ENCODE measurements at places on chromosomes 11 and 22.

- DNase-seq: no peak
Observed at GRCh38 chr11:103867481-103867880, 169.0 kb upstream of the DDI1 start.

- DNase-seq: no peak
Observed at GRCh38 chr11:110907629-110908028, 195.4 kb upstream of the ARHGAP20 start.

GRCh38 chr22:11307998-11308397, 4220.0 kb upstream of the OR11H1 start:
- no peak for DNase-seq

DNA sequence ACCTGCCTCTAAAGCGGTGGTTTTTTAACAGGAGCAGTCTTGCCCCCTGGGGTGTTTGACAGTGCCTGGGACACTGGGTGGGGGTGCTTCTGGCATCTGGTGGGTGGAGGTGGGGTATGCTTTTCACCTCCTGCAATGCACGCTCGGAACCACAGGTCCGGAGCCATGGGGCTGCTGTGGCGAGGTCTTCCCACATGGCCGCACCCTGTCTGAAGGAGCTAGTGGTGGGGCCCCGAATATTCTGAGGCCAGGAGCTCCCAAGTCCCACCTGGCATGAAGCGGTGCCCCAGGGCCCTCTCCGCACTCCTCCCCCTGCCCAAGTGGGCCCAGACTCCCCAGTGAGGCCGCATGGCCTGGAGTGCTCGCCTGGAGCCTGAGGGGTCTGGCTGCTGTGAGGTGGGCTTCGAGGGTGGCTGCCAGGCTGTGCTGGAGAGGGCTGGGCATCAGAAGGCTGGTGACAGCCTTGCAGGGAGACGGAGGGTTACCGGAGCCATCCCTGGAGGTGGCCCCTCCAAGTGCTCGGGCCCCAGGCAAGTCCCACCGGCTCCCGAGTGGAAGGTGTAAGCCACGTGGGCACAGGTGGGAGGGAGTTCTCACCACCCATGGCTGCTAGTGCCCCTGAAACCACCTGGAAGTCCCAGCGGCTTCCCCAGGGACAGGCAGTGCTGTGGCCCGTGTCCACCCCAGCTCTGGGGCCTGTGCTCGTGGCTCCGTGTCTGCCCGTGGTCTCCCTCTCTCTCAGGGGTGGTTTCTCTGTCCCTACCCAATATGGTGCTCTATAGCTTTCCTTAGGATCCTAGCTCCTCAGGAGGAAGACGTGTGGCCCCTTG, 15.1 kb downstream of the TBX1 start:
- no peak for DNase-seq

GRCh38 chr11:1148752-1149180, 9.0 kb upstream of the MUC5AC start:
- no peak for DNase-seq

DNA sequence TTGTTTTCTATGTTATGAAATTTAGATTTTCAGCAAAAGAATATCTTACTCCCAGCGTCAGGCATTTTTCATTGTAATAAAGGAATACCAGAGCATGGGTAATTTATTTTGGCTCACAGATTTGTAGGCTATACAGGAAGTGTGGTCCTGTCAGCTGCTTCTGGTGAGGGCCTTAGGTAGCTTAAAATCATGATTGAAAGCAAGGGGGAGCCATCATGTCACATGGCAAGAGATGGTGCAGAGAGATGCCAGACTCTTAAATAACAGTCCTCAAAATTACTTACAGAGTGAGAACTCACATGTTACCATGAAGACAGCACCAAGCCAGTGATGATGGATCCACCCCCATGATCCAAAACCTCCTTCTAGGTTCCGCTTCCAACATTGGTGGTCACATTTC, 825.0 kb upstream of the CHORDC1 start:
- DNase-seq: no peak

DNA sequence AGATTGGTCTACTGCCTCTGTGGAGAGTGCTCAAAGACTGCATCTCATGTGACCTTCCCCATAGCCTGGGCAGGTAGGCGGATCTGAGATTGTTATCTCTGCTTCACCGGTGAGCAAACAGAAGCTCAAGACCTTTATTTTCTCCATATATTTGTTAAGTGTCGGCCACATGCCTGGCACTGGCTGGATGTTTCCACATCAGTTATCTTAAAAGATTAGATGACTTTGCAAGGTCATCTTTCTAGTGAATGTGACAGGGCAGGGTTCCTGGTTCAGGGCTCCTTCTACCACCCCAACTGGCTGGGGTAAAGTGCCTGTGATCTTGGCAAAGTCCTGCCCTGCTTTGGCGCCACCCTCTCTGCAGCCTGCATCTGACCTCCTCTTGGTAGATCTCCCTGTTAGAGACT, 125.0 kb downstream of the CCDC81 start:
- no peak for DNase-seq

DNA sequence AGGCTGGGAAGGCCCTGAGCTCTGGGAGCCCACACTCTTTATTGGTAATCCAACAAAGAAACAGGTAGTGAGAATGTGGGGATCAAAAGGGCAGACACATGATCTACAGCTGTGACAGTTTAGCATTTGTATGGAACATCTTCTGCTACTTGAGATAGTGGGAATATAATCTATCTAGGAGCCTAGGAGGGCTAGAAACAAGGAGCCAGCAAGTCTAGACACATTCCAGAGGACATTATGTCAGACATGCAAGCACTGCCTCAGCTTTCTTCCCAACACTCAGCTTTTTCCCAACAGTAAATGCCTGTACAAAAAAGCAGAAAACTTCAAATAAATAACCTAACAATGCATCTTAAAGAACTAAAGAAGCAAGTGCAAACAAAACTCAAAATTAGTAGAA, 1150.6 kb upstream of the RAG2 start:
- DNase-seq: no peak

DNA sequence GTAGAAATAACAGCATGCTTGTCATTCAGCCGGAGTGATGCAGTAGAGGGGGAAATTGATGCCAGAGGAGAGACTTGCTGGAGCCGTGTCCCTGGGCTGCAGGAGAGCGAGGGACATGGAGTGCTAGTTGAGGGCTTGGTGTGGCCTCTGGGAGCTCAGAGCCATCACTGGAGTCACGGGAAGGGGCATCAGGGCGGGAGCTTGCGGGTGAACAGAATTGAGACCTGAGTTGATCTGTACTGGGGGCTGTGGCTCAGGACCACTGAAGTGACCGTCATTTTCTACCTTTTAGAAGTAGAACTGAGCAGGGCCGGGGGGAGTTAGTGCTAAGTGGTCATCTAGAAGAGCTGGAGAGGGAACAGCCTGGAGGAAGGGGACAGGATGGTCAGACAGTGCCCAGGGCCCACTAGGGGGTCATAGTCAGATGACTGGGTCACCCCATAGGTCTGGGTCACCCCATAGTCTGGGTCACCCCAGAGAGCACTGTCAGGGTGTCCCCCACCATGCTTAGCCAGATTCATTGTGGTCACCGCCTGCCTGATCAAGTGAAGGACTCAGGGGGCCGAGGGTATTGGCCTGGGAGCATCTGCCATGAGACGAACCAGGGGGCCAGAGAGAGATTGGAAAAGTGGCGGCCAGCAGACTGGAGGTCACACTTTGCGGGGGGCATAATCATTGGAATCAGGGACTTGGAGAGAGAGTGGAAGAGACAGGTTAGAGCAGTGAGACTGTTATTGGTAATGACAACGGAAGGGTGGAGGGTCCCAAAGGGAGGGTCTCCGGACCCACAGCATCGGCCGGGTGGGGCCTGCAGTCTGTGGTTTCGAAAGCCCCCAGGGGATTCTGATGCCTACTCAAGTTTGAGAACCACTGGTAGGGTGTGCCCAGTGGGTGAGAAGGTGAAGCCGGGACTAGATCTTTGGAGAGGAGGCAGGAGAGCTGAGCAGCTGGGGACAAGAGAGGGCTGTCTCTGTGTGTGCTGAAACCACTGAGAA, 15.2 kb downstream of the RIBC2 start:
- no peak for DNase-seq

DNA sequence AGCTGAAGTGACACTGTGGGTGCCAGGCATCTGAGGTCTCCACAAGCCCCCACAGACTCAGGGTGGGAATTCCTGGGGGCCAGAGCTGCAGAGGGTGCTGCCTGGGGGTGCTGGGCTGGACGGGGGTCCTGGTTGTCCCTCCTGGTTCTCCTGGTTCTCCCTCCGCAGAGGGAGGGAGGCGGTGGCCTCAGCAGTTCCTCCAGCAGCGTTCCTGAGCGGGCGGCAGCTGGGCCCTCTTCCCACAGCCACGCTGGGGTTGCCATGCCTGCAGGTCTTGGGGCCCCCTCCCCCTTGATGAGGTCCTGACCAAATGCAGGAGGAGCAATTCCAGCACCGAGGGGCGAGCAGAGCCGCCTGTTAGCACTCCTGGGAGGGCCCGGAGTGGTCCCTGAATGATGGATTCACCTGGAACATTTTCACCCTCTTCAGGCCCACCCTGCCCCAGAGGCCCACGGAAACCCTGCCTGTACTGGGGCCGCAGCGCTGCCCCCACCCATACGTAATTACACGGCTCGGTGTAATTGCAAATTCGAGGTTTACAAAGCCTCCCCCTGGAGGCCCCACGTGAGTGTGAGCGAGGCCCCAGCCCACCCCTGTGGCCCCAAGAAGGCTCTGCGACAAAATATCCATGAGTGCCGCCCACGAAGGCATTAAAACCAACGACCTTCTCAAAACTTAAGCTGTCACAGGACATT, 635 bp downstream of the C11orf21 start:
- DNase-seq: no peak

Data from activated T-cell treated with anti-CD3 and anti-CD28 coated beads for 4 hours (primary cell).